ENCODE measurements at places on chromosomes 12 and 14.

DNA sequence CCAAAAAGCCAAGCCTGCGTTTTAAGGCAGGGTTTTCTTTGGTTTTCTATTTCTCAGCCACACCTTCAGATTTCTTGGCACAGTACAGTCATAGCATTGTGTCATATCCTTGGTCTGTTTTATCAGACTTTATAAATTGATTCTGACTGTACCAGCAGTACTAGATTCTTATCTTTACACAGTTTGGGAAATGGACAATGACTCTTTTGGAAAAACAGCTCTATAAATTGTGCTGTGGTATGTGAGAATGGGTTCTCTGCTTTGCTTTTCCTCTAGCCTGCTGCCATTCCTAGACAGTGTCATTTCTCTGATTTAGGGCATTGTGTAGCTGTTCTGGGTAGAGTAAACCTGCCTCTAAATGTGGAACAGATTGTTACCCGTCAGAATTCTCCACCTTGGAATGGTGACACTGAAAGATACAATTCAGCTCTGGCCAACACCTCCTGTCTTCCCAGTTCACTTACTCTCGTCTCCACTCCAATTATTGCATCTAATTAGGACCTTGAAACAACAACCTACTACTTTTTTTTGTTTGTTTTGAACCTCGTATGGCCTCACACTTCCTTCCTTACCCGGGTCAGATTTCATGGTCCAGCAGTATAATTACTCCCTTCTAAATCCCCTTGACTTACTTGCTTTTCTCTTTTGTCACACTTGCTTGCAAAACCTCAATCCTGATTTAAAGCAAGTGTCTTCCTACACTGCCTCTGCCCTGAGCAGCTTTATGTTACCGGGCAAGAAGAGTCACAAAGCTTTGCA is 226.3 kb downstream of the ERC1 start:
- no peak overlapping the region for H3K4me3 ChIP-seq
- H3K36me3 ChIP-seq, result no peaks in the 10 kb centered on the region
- peaks cover 3% of the 10 kb centered on the region for H3K4me1 ChIP-seq
- no peak for DNase-seq

GRCh38 chr12:117580718-117581062 is 219.3 kb upstream of the NOS1 start:
- H3K36me3 ChIP-seq, result no peaks in the 10 kb centered on the region
- no peaks in the 10 kb centered on the region for H3K27me3 ChIP-seq
- H3K4me1 ChIP-seq, result no peaks in the 10 kb centered on the region
- DNase-seq, result peak; percentile 79

DNA sequence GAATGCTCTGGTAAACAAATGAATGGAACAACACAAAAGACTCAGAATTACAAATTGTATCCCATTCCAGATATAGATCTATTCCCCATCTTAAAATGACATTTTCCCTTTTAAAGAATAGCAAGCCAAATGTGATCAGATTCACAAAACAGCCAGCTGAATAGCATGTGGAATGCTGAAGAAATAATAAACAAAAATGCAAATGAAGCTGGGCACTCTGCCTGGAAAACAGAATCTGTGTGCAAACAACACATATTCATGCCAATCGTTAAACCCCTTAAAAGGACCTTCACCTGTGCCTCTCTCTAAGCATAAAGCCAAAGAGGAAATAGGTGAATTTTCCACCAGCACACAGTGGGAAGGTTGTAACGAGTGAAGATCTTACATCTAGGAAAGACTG is 67.9 kb upstream of the PDZRN4 start:
- no peak overlapping the region for H3K27ac ChIP-seq
- H3K4me1 ChIP-seq, result no peaks in the 10 kb centered on the region
- H3K27me3 ChIP-seq, result no peaks in the 10 kb centered on the region
- no peaks in the 10 kb centered on the region for H3K36me3 ChIP-seq
- no peak overlapping the region for H3K4me3 ChIP-seq

- H3K36me3 ChIP-seq, result no peaks in the 10 kb centered on the region
- no peak overlapping the region for H3K4me3 ChIP-seq
- DNase-seq, result peak; percentile 61
- no peaks in the 10 kb centered on the region for H3K4me1 ChIP-seq
Observed at GRCh38 chr12:51898937-51899336, 8.4 kb upstream of the ACVRL1 start.

- H3K4me1 ChIP-seq, result no peaks in the 10 kb centered on the region
- H3K27me3 ChIP-seq, result no peaks in the 10 kb centered on the region
- DNase-seq, result peak; percentile 97
- peak within 1 kb of the TSS; percentile 24 for H3K4me3 ChIP-seq
- H3K36me3 ChIP-seq, result no peaks in the 10 kb centered on the region
- H3K27ac ChIP-seq, result no peak within 1 kb of the TSS
Observed at GRCh38 chr12:110124269-110124995, at the start of gene IFT81. Gene IFT81 (plus strand): TSS chr12:110124357. CDS start chr12:110127381, 3,024 bp downstream.

- no peak overlapping the region for H3K27ac ChIP-seq
- DNase-seq, result no peak
- H3K27me3 ChIP-seq, result no peaks in the 10 kb centered on the region
- peaks cover 5% of the 10 kb centered on the region for H3K36me3 ChIP-seq
Observed at GRCh38 chr12:131737150-131737827, 26.4 kb downstream of the SFSWAP start.

- no peaks in the 10 kb centered on the region for H3K36me3 ChIP-seq
- H3K27me3 ChIP-seq, result no peaks in the 10 kb centered on the region
Observed at GRCh38 chr12:70121562-70121961, 121.7 kb upstream of the CNOT2 start.

GRCh38 chr12:30792648-30793499 is 38.1 kb upstream of the CAPRIN2 start:
- H3K4me3 ChIP-seq, result no peak overlapping the region
- no peaks in the 10 kb centered on the region for H3K27me3 ChIP-seq
- no peak for DNase-seq
- no peaks in the 10 kb centered on the region for H3K4me1 ChIP-seq
- no peaks in the 10 kb centered on the region for H3K36me3 ChIP-seq
- no peak overlapping the region for H3K27ac ChIP-seq

- H3K27ac ChIP-seq, result no peak overlapping the region
- H3K27me3 ChIP-seq, result no peaks in the 10 kb centered on the region
- DNase-seq, result no peak
Observed at GRCh38 chr12:100427078-100427477, 46.6 kb upstream of the NR1H4 start.

GRCh38 chr12:89796798-89797382 is 88.3 kb upstream of the ATP2B1 start:
- no peaks in the 10 kb centered on the region for H3K4me1 ChIP-seq
- H3K27me3 ChIP-seq, result no peaks in the 10 kb centered on the region
- no peak overlapping the region for H3K27ac ChIP-seq
- no peak overlapping the region for H3K4me3 ChIP-seq
- H3K36me3 ChIP-seq, result no peaks in the 10 kb centered on the region
- DNase-seq, result no peak

DNA sequence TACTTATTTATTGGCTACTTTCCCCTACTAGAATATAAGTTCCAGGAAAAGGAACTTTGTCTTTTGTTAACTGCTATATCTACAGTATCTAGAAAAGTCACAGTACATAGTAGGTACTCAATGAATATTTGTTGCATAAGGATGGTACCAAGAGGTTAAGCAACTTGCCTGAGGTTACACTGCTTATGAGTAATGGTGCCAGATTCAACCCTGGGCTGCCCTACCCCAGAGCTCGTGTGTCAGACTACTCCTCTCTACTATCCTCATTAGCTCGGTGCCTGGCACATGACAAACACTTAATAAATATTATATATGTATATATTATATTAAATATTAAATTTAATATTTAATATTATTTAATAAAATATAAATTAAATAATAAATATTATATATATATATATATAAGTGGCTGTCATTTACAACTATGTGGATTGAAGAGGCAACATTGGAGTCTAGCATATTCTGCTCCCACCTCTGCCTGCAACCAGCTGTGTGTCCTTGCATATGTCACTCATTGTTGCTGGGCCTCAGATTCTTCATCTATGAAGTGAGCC is 25.4 kb downstream of the UTP20 start:
- H3K4me3 ChIP-seq, result no peak overlapping the region
- H3K4me1 ChIP-seq, result no peaks in the 10 kb centered on the region
- no peak overlapping the region for H3K27ac ChIP-seq
- no peak for DNase-seq
- no peaks in the 10 kb centered on the region for H3K27me3 ChIP-seq

- H3K27me3 ChIP-seq, result no peaks in the 10 kb centered on the region
- no peak overlapping the region for H3K4me3 ChIP-seq
- peaks cover 5% of the 10 kb centered on the region for H3K36me3 ChIP-seq
- H3K4me1 ChIP-seq, result no peaks in the 10 kb centered on the region
Observed at GRCh38 chr14:73724696-73725095, 10.5 kb upstream of the PNMA1 start.

DNA sequence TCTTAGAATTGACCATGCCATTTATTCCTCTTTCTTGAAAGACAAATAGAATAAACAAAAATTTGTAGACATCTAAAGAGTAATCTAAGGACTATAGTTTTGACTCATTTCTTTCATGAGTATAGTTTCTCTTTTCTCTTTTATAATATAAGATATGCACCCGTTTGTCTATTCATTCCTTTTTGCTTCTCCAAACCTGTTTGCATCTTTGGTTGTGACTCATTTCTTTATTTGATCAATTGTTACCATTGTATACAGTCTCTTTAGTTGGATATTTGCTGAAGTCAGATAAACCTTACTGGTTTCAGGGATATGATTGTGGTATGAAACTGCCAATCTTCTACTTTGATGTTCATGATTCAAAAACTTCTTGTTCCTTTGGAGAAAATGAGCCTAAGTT is 268.7 kb downstream of the FBXL14 start:
- no peak overlapping the region for H3K27ac ChIP-seq
- no peaks in the 10 kb centered on the region for H3K27me3 ChIP-seq
- H3K4me3 ChIP-seq, result no peak overlapping the region
- H3K36me3 ChIP-seq, result no peaks in the 10 kb centered on the region

GRCh38 chr12:51631591-51631990 is 40.6 kb downstream of the SCN8A start:
- H3K4me1 ChIP-seq, result no peaks in the 10 kb centered on the region
- no peaks in the 10 kb centered on the region for H3K27me3 ChIP-seq
- no peak for DNase-seq
- no peak overlapping the region for H3K4me3 ChIP-seq

- no peak for DNase-seq
- no peak overlapping the region for H3K27ac ChIP-seq
- no peaks in the 10 kb centered on the region for H3K4me1 ChIP-seq
- no peaks in the 10 kb centered on the region for H3K27me3 ChIP-seq
Observed at GRCh38 chr12:42070036-42070435, 74.6 kb downstream of the GXYLT1 start.

DNA sequence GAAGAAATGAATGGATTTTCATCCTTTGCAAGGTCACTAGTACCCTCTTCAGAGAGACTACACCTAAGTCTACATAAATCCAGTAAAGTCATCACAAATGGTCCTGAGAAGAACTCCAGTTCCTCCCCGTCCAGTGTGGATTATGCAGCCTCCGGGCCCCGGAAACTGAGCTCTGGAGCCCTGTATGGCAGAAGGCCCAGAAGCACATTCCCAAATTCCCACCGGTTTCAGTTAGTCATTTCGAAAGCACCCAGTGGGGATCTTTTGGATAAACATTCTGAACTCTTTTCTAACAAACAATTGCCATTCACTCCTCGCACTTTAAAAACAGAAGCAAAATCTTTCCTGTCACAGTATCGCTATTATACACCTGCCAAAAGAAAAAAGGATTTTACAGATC is 40.8 kb downstream of the SPATA7 start:
- H3K4me1 ChIP-seq, result no peaks in the 10 kb centered on the region
- H3K4me3 ChIP-seq, result no peak overlapping the region
- no peak overlapping the region for H3K27ac ChIP-seq
- no peaks in the 10 kb centered on the region for H3K36me3 ChIP-seq

DNA sequence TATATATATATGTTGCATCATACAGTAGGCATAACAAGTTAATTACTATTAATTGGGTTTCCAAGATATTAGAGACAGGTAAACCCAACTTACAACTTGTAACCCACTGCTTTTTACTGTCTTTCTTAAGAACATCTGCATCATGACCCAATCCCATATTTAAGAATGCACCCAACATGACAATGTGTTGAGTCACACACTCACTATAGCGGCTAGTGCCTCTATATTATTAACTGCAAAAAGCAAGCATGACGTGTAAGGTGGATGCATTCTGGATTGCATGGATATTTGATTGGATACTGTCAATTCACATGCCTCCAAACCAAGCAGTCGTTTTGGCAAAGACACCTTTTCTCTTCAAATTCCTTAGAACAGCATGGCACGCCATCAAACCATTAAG is 68.2 kb downstream of the KSR2 start:
- no peak for DNase-seq
- no peaks in the 10 kb centered on the region for H3K36me3 ChIP-seq
- no peaks in the 10 kb centered on the region for H3K4me1 ChIP-seq

GRCh38 chr12:104703372-104703771 is 246.6 kb downstream of the CHST11 start:
- H3K4me1 ChIP-seq, result no peaks in the 10 kb centered on the region
- H3K4me3 ChIP-seq, result no peak overlapping the region
- H3K36me3 ChIP-seq, result no peaks in the 10 kb centered on the region
- no peaks in the 10 kb centered on the region for H3K27me3 ChIP-seq
- no peak overlapping the region for H3K27ac ChIP-seq
